ENCODE measurements at places on chromosomes 12 and 14.

GRCh38 chr14:52598568-52598967 lies 45.9 kb downstream of the GPR137C start:
- H3K27me3 ChIP-seq = no peaks in the 10 kb centered on the region
- peaks cover 30% of the 10 kb centered on the region for H3K36me3 ChIP-seq
- H3K27ac ChIP-seq = no peak overlapping the region
- H3K4me1 ChIP-seq = peaks cover 9% of the 10 kb centered on the region
- no peak for DNase-seq

GRCh38 chr14:22039938-22040780 lies 366.5 kb upstream of the OR4E1 start:
- no peaks in the 10 kb centered on the region for H3K27me3 ChIP-seq
- DNase-seq = no peak
- no peaks in the 10 kb centered on the region for H3K4me1 ChIP-seq
- H3K36me3 ChIP-seq = no peaks in the 10 kb centered on the region
- no peak overlapping the region for H3K4me3 ChIP-seq

DNA sequence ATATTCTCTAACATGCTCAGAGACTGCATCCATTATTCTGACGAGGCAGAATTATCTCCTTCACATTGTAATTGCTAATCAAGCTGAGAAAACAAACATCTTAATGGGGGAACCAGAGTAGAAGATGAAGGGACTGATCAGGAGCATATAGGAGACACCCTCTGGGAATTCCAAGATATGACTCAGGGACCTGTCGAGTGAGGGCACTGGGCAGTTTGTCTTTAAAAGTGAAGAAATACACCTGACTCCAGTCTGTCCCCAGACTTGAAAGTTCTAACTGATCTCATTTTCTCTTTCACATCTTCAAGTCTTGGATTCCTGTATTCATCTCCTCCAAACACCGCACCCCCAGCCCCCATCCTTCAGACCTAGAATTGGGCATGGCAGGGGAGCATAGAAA lies 226.9 kb upstream of the PLXNC1 start:
- no peaks in the 10 kb centered on the region for H3K4me1 ChIP-seq
- peaks cover 14% of the 10 kb centered on the region for H3K36me3 ChIP-seq
- no peak for DNase-seq
- no peak overlapping the region for H3K4me3 ChIP-seq
- H3K27ac ChIP-seq = no peak overlapping the region
- peaks cover 3% of the 10 kb centered on the region for H3K27me3 ChIP-seq

GRCh38 chr12:104215638-104216297 lies at the start of gene TXNRD1:
TSS of gene TXNRD1 (plus strand) at chr12:104215779. CDS start at chr12:104215803, 24 bp downstream.
- peak within 1 kb of the TSS; percentile 68 for H3K4me3 ChIP-seq
- DNase-seq = peak; percentile 87
- H3K4me1 ChIP-seq = peaks cover 4% of the 10 kb centered on the region
- peaks cover 26% of the 10 kb centered on the region for H3K27me3 ChIP-seq
- H3K36me3 ChIP-seq = no peaks in the 10 kb centered on the region
- no peak within 1 kb of the TSS for H3K27ac ChIP-seq

DNA sequence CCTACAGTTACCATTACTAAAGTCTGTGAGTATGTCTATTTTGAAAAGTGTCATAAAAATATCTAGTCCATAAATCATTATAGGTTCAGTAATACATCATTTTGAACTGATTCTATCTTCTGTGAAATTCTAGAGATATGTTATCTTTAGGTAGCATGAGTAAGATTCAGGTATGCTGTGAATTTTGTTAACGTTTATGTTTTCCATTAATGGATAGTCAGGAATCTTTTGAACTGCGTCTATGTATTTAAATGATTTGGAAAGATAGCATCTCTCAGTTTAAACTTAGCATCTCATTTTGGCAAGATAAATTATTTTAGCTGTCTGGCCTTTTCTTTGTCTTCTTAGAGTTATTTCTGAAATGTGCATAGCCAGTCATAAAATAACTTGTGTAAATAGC lies 8.3 kb downstream of the ALG10B start:
- H3K4me3 ChIP-seq = no peak overlapping the region
- no peak overlapping the region for H3K27ac ChIP-seq
- no peaks in the 10 kb centered on the region for H3K36me3 ChIP-seq
- H3K4me1 ChIP-seq = no peaks in the 10 kb centered on the region
- no peak for DNase-seq

All from WTC11 (cell line).